ENCODE measurements at places on chromosomes 7 and 10.

GRCh38 chr10:100996678-100997359, 2.8 kb upstream of the LZTS2 start:
- DNase-seq: peak; percentile 50

DNA sequence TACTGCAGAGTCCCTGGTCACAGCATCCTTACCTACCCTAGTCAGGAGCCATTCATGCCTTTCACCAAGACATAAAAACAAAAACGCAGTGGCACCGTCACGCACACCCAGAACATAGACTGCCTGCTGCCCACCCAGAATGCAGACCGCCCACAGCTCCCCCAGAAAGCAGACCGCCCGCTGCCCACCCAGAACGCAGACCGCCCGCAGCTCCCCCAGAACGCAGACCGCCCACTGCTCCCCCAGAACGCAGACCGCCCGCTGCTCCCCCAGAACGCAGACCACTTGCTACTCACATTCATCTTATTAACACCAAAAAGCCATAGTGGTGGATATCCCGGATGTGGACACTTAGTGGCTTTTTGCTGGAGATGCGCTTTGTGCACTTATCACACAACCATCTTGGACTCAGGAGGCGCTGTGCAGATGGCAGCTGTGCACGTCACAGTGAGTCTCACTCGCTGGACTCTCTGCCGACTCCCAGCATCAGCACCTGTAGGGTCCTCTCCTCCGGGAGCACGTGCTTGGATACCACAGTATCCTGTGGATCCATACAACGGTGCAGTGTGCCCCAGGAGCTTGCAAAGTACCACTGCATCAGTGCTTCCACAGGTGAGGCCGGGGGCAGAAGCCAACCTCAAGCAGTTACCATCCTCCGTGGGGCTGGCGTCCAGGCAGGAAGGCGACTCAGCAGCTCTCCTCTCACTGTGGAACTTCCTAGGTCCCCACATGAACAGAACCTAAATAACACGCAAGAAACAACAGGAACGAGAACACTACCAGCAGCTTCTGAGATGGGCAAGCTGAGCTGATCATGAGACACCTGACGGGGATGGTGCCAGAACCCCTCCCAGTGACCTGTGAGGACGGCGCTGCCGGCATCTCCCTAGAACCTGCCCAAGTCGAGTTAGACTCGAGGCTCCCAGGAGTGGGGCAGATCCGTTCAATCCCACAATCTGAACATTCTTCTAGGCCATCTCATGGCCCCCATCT, 161.0 kb downstream of the DIP2C start:
- DNase-seq: no peak

- DNase-seq: no peak
Measured at GRCh38 chr7:141679014-141679413, 23.0 kb downstream of the DENND11 start.

DNA sequence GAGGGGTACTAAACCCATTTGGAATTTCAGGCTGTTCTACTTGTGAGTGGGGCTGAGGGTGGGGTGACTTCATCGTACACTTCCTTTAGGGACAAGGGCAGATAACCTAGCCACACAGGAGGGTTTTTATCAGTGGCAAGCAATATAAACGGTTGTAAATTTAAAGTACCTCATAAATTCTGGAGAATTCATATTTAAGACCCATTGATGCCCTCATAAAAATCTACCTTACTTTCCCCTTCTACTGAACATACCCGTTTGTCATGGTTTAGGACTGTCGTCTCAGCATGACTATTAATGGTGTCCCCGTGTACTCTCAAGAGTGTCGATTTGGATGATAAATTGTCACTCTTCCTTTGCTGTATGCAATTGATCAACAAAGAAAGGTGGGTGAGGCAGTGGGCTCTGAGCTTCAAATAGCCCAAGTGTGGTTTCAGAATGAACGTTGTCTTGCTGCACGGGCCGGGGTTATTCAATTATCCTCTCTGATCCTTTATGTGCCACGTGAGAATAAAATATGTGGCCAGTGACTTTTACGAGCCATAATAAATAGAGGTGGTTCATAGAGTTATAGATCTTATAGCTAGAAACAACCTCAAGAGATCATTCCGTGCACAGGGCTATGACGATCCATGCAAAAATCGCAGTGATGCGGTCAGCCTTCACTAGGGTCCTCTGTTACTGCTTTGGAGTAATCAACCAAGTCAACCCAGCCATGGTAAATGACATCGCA, 82.2 kb downstream of the FAM107B start:
- no peak for DNase-seq

DNA sequence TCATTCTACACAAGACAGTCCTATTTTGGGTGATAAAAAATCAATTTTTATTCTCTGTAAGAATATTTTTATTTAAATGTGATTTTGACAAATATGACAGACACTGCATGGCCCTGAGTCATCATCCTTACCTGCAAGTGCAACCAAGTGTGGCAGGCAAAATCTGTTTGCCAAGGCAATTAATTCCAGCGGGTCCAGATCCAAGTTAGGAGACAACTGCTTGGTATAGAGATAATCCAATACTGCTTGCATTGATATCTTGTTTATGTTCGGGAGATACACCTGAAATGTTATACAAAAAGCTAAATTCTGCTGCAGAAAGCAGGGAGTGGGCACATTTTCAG, 66.2 kb downstream of the RHOBTB1 start:
- DNase-seq: no peak

DNA sequence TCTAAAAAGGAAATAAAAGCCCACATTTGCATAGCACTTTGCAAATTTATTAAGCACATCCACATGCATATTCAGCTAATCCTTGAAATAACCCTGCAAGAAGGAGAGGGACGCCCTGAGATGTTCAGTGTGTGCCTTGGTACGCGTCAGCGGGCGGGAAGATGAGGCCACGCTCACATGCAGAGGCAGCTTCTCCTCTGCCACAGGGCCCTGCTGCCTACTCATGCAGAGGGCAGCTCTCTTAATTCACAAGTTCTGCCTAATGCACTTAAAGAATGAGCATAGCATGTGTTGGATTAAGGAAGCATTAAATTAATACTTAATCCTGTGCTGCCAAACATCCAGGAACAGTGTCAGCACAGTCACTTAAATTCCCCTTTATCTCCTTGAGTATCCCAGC, 132.3 kb downstream of the HECW1 start:
- DNase-seq: no peak

DNA sequence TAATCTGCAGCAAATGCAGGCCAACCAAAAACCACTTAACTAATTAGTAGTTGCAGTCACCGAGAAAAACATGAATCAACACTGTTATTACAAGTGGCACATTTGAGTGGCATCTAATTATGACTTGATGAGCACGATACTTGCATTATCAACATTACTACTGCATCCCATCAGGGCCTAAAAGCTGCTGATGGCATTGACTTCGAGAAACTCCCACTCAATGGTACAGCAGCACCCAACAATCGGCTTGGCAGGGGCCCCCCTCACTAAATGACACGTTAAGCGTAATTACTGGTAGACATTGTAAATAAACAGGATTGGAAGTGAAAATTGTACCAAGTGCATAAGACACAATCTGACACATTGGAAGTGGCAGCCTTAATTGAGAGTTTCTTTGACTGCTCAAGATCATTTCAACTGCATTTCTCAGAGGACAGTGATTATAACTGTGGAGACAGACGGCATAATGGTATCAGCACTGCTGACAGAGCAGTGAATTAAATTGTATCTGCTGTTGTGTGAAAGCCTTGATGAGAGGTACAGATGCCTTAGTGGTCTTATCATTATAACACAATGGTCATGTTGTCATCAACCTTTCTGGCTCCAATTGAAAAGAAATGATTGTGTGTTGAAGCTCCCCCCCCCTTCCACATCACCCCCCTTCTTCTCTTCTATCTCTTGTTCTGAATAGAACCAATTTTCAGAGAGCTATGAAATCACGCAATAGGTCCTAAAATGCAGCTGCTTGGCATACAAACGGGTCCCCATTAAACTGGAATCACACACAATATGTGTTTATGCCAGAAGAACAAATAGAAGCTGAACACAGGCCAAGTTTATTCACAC, 43.4 kb downstream of the SHTN1 start:
- no peak for DNase-seq

All from activated naive CD4-positive, alpha-beta T cell treated with anti-CD3 and anti-CD28 coated beads, Interleukin-2, amount 50 U/mL, for 16 hours (primary cell).